ENCODE measurements at places on chromosomes 13 and 19.

GRCh38 chr19:5590865-5591154, 23.1 kb upstream of the TINCR start:
- DNase-seq, result no peak

GRCh38 chr19:15452111-15453047, 2.6 kb upstream of the WIZ start:
- no peak for DNase-seq

DNA sequence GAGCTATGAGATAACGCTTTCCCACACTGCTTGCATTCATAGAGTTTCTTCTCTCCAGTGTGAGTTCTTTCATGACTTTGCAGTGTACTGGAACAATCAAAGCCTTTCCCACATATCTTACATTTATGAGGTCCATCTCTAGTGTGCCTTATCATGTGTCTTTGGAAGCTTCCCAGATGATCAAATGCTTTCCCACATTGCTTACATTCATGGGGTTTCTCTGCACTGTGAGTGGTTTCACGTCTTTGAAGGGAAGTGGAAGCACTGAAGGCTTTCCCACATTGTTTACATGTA, 14.9 kb upstream of the ZNF442 start:
- DNase-seq, result no peak

DNA sequence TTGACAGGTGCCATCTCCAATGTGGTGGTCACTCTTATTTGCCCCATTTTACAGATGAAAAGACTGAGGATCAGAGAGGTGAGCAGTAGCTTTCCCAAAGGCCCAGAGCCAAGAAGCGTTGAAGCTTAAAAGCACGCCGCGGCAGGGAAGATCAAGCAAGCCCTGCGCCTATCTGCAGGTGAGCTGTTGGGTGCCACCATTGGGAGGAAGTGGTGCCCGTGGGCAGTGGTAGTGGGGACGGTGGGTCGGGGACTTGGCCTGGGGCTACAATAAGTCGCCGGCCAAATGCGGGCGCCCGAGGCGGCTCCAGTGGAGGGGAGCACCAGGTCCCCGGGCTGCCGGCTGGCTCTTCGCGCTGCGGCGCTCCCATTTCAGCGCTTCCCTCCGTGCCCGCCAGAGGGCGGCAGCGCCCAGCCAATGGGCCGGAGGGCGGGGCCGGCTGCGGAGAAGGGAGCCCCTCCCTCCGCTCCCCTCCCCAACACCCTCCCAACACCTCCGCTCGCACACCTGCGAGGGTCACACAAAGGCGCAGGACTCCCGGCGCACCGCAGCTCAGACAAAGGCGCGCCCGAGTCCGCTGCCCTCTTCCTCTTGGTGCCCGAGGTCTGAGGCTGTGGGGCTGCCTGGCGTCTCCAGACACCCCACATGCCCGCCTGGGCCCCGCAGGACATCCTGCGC, 744 bp upstream of the POU2F2 start:
- peak; percentile 78 for DNase-seq

DNA sequence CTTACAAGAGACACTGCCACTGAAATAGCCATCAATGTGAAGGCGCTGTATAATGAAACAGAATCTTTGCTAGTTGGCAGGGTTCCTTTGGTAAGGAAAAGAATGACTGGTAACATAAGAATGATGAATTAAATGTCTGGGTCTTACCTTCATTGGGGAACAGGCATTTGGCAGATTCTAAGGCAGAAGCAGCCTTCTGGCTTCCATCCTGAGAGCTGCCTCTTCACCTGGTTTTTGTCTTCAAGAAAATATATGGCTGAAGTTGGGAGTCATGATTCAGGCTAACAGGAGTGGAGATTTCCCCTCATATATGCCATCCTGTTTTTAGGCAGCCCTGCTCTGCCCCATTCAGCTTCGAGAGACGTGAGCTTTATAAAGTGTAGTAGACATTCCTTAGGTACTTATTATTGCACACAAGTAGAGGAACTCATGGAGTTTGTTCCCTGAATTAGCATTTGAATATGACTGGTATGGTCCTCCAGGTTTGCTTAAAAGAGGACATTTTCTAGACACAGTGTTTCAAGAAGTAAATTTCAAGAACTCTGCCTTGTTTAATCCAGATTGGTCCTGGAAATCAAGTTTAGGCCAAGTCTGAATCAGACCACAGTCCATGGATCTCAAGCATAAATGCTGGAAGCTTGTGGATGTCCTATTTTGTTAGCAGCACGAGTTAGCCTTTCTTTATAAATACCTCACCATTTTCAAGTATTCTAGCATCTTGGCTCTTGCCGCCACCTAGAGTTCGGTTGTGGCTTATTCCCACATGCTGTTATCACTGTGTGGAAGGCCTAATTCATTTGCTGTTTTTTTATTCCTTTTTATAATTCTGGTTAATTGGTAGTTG, 56.2 kb upstream of the AKAP11 start:
- no peak for DNase-seq

DNA sequence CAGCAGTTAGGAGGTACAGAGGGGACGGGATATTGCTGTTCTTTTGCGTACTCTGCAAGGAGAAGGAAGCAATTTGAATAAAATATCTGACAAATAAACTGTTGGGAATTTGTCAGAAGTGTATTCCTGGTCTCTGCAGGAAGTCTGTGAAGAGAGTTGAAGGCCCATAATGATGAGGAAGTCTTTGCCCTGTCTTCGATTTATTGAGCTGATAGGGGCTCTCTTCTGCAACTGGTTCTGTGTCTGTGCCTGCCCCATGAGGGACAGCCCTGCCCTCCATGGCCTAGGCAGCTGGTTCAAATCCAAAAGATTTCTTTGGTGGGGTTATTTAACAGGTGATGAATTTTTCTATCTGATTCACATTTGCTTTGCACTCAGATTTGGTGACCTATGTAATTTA, 339.7 kb upstream of the EDNRB start:
- no peak for DNase-seq

GRCh38 chr13:90557626-90558025, 789.9 kb upstream of the MIR17HG start:
- DNase-seq, result no peak

GRCh38 chr13:48661107-48661506, 7.4 kb downstream of the CYSLTR2 start:
- DNase-seq, result no peak

GRCh38 chr13:74662905-74663304, 528.7 kb upstream of the KLF12 start:
- DNase-seq, result no peak

DNA sequence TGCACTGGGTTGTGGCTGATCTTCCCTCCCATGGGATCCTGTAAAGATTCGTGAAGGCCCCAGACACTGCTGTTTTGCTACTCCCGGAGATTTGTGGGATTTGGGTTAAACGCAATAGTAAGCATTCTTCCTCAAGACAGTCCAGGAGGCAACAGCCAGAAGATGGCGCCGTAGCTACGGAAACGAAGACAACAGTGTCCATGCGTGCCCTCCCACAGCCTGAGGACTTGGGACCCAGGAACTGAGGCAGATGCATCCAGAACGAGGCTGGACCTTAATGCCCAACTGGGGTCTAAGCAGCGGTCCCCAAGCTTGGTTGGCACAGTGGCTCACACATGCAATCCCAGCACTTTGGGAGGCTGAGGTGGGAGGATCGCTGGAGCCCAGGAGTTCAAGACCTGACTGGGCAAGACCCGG, 57.6 kb upstream of the ZNF507 start:
- no peak for DNase-seq

DNA sequence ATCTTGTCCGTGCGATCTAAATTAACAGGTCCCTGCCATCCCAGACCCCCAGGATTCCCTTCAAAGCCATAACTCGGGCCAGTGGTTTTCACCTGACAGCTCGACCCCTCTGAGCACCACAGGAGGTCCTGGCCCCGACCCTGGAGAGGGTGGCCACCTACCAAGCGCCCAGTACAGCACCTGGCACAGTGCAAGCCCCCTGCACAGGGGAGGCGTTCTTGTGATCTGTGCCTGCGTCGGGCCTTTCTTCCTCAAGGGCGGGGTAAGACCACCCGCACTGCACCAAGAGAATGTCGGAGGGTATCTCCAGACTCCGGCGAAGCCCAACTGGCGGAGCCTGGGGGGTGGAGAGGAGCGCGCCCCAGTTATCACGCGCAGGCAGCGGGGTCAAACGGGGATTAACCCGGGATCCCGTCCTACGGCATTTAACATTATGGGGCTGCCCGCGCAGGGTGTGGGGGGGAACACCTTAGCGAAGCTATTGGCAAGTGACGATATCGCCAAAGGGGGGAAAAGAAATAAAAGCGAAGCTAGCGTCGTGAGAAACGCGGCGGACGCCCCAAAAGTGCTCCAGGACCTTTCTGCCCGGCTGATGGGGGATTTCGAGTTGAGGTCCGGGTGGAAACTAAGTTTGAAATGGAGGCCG, 1.3 kb upstream of the HNRNPL start:
- DNase-seq, result peak; percentile 36

- no peak for DNase-seq
Measured at GRCh38 chr19:46206176-46206575, 23.4 kb upstream of the IGFL1 start.

GRCh38 chr19:44640518-44640917, 3.2 kb upstream of the PVR start:
- DNase-seq, result no peak

GRCh38 chr19:16861834-16862233, 27.0 kb upstream of the F2RL3 start:
- DNase-seq, result no peak

DNA sequence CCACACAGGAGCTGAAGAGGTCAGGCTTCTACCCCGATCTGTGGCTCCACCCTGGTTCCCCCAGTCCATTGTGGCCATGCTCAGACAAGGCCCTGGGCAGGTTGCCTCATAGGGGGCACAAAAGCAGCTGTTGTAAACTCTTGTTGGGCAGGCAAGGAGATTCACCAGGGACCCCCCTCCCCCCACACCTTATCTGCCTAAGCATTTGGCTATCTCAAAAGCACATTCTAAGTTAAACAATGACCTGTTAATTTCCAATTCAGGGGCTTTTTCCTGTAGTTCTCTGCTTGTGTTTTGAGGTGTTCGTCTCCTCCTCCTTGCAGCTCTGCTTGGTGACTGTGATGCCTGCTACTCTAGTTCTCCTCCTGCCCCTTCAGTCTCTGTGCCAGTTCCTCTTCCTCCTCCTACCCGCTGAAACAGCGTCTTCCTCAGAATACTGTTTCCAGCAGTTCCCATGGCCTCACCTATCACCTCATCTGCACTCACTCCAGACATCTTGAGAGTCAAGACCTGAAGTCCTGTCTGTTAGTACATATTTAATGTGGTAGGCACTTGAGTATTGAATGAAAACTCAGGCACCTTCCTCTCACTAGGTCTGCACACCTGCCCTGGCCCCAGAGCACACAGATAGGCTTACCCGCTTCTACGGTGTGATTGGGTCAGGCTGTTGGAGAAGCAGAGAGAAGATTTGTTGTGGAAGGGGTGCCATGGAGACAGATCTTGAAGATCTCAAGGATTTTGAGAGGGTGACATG, 31.7 kb downstream of the SPATA13 start:
- no peak for DNase-seq

GRCh38 chr13:114025714-114026431, 52.0 kb upstream of the C13orf46 start:
- no peak for DNase-seq

DNA sequence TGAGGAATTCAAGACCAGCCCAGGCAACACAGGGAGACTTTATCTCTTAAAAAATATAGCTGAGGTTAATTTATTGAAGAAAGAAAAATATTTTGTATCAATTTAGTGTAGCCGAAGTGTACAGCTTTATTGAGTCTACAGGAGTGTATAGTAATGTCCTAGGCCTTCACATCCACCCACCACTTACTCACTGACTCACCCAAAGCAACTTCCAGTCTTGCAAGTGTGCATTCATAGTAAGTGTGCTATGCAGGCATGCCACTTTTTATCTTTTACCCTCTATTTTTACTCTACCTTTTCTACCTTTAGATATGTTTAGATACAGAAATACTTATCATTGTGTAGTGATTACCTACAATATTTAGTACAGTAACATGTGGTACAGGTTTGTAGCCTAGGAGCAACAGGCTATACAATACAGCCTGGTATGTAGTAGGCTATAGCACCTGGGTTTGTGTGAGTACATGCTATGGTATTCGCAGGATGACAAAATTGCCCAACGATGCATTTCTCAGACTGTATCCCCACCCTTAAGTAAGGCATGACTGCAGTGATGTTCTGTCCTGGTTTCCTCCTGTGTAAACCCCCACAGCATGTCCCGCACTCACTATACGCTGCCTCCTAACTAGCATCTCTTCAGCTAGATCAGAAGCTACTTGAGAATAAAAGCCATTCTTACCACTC, 15.3 kb upstream of the ATP12A start:
- DNase-seq, result no peak

DNA sequence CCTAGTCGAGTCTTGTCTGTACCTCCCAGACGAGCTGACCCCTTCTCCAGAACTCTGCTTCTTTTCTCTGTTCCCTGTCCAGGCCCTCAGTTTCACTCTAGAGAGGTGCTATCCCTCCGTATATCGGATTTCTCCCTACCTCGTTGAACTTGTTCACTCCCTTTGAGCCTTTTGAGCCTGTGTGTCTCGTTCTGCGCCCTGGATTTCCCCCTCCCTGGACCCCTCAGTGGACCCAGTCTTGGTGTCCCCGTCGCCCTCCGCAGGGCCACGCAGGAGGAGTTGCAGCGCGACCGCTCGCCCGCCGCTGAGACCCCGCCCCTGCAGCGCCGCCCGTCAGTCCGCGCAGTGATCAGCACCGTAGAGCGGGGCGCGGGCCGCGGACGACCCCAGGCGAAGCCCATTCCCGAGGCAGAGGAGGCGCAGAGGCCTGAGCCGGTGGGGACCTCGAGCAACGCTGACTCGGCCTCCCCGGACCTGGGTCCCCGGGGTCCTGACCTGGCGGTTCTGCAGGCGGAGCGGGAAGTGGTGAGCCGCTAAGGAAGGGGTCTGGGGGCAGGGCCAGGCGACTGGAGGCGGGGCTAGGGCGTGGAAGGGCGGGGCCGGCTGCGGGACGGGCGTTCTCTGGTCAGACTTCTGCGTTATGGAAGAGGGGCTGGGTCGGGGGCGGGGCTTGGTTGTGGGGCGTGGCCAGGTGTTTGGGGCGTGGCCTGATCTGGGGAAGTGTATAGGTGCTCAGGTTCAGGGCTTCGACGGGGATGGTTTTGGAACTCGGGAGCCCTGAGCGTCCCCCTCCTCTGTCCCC, 5.5 kb downstream of the EPS8L1 start:
- peak; percentile 73 for DNase-seq

GRCh38 chr19:55481148-55481793, 3.7 kb upstream of the NAT14 start:
- DNase-seq, result no peak

- no peak for DNase-seq
Measured at GRCh38 chr19:41957838-41958366, 1.2 kb downstream of the RABAC1 start.
